Omental fat pad (tissue), 4 donors: ENCODE measurements at places on chromosomes 7 and 10.

DNA sequence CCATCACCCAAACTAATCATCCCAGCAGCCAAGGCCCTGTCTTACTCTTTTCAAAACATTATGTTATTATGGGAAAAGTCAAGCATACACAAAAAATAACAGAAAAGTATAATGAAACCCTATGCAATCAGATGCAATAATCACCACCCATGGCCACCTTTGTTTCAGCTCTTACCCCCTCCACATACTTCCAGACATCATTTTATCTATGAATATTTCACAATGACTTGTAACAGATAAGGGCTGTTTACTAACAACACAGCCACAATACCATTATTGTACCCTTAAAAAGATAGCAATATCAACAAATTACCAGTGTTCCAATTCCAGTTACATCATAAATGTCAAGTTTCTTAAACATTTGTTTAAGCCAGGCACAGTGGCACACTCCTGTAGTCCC is 35.2 kb downstream of the AIFM2 start:
- DNase-seq = no peak

DNA sequence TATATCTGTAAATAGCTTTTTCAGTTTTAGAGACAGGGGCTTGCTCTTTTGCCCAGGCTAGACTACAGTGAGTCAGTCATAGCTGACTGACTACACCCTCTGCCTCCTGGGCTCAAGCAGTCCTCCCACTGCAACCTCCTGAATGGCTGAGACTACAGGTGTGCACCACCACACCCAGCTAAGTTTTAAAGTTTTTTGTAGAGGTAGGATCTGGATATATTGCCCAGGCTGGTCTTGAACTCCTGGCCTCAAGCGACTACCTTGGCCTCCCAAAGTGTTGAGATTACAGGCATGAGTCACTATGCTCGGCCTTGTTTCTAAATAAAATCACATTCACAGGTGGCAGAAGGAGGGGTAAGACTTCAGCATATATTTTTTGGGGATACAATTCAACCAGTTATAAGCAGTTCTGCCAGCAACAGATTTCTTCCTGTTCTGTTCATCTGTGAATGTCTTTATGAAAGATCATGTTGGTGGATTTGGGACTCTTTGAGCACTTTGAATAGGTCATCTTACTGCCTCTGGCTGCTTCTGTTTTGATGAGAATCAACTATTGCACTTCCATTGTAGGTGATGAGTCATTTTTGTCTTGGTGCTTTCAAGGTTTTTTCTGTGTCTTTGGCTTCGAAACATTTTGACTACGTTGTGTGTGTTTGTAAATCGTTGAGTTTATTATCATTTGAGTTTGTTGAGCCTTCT is 15.7 kb downstream of the RBM33 start:
- DNase-seq = no peak

DNA sequence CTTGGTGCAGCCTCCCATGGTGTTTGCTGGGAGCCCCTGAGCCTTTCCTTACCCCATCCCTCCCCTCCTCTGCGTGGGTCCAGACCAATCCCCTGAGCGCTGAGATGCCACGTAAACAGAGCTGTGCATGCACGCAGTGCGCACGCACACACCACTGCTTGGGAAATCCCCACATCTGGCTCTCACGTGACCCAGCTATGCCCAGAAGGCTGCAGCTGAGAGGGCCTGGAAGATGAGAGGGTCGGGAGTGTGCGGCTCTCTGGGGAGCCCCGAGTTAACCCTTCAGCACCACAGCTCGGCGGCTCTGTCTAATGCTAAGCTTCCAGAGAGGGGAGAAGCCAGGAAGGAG is 177.2 kb downstream of the SH3PXD2A start:
- DNase-seq = peak; percentile 84

GRCh38 chr10:129030996-129031843 is 435.8 kb upstream of the MGMT start:
- no peak for DNase-seq

GRCh38 chr10:35821339-35821911 is 179.3 kb upstream of the FZD8 start:
- no peak for DNase-seq

DNA sequence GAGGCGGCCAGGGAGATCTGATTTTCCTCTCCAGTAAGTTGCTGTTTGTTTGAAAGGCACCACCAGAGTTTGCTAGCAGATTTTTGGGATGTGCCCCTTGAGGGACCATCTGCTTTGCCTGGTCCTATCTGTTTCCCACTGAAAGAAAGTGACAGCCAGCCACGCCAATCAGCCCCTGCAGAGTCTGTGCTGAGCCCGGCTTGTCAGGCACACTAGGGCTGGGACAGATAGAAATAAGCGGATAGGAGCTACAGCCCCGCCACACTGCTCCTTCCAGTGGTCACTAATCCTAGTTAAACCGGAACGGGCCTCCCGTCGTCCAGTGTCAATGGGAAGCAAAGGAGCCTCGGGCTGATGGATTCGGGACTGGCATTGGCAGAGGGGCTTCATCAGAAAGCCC is 161.9 kb upstream of the PRR15 start:
- DNase-seq = no peak

DNA sequence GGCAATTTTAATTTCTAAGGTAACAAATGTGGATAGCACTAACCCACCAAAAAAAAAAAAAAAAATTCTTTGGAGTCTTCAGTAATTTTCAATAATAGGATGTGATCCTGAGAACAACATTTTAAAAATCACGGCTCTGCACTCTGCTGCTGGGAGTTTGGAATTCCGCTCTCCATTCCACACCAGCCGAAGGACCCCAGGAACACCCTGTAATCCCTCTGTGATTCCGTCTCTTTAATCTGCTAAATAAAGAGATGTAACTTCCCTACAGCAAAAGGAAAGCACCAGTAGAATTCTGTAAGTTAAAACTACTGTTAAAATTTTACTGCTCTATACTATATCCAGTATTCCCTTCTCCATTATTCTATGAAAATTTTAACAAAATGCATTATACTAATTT is 284.5 kb downstream of the PTPRN2 start:
- DNase-seq = no peak

DNA sequence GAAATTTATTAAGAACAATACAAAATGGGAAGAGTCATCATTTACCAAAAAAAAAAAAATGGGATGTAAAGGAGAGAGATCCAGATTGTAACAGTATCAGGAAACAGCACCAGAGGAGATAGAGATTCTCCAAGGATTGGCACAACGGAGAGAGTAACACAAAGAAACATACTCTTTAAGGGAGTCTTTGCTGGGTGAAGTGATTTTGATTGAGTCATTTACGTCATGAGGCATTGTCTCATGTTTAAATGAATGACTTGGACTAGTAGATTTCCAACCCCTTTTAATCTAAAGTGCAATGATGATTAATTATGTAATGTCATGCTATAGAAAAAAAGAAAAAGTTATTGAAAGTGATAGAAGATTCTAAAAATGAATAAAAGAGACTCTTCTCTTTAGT is 68.8 kb downstream of the ITGB8 start:
- no peak for DNase-seq

DNA sequence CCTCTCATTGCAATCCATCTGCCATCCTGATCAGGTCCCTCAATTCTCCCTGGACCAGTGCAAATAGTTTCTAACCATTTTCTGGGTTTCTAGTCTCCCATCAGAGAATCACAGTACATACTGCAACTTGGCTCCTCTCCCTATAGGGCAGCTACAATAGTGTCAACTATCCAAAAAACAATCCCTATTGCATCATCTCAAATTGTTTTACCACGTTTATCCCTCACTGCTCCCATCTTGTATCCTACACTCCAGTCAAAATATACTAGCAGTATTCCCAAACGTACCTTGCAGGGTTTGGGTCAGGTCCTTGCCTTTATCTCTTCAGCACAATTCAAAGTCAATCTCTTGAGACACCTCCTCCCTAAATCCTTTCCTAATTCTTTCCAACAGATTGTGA is 23.6 kb downstream of the ASB15 start:
- DNase-seq = no peak

DNA sequence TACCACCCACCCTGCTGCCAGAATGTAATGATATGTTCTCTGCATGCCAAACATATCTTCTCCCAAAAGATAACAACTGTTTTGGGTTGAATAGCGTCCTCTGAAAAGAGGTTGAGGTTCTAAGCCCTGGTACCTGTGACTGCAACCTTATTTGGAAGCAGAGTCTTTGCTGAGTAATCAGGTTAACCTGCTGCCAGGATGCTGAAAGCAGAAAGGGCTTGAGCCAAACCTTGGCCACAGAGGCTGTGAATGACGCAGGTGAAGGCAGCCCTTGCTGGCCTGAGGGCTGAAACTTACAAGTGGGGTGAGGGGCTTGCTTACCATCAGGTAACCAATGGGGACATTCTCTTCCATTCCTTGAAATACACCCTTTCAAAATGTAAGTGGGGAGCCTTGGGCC is 151.8 kb upstream of the RHEB start:
- DNase-seq = no peak

- DNase-seq = no peak
These were observed 3.6 kb downstream of the GPR158 start for GRCh38 chr10:25178411-25178810.

DNA sequence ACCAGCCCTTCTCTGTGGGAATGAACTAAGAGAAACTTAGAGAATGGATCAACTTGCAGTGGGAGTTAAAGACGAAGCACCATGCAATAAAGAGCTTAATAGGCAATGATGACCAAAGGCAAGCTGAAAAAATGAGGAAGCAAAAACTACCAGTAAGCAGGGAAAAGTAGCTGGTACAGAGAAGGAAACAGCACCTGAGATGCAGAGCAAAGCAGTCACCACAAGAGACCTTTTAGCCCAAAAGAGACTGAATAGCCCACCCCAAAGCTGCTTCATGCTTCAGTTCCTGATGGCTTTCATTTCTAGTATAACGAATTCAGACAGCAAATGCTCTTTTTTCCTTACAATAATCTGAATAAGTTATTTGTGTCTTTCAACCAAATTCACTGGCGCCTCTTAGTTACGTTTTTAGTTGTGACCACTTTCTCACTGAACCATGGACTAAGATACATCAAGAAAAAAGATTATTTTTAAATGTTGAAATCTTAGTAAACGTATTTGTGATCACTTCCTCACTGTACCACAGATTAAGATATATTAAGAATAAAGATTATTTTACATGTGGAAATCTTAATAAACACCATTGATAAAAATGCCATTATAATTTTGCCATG is 76.0 kb downstream of the USP6NL start:
- DNase-seq = no peak

- no peak for DNase-seq
These were observed 605 bp upstream of the NFKB2 start for GRCh38 chr10:102394801-102395399.

GRCh38 chr7:132218876-132219275 is 357.4 kb downstream of the PLXNA4 start:
- no peak for DNase-seq

DNA sequence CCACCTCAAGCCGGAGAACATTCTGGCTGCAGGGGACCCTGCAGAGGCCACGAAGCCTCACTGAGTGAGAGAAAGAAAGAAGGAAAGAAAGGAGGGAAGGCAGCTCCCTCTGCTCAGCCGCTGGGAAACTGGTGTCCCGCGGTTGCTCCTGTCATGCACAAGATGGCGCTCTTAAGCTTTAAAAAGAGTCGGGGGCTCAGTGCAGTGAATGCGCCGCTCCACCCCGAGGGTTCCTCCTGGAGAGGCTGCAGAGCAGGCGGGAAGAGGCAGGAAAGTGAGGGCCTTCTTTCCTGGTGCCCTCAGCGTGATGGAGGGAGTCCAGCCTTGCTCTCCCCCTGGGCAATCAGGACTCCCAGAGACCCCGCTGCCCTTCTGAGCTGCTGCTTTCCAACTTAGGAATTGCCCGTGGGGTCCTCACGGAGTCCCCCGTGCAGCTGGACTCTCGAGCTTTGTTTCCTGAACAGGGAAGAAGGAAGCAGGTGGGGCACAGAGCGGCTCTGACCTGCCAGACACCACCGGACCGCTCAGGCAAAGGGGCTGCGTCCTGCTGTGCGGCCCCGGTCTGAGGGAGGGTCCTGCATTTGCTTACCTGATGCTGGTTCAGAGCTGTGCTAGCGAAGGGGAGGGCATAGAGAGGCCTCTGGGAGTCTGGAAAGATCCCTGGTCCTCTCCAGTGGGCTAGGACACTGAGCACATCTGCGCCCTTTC is 141.9 kb upstream of the MKI67 start:
- DNase-seq = no peak

- no peak for DNase-seq
These were observed 4.9 kb downstream of the PKD2L1 start for GRCh38 chr10:100325158-100325557.

DNA sequence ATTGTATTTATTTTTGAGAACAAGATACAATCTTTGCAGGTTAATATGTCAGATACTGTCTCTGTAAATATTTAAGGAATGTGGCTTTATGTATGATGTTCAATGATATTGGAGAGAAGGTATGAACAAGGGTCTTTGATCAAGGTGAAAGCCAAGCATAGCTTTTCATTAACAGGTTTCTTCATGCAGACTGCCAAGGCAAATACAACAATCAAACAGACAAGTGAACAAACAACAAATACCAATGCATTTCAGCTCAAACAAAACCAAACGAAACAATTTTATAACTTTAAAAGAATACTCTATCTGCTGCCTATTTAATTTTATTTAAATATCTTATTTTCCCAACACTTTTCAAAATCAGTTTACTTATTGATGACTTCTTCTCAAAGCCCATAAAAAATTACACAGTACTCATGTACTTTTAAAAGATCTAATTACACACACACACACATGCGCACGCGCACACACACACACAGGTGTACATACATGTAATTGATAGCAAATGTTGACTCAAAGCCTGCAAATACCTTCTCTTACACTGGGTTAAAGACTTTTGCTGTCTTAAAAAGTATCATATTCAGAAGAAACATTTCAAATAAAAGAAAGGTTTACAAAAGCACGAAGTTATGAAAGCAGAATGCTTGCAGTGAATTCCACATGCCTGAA is 201.1 kb upstream of the CCDC6 start:
- DNase-seq = no peak

DNA sequence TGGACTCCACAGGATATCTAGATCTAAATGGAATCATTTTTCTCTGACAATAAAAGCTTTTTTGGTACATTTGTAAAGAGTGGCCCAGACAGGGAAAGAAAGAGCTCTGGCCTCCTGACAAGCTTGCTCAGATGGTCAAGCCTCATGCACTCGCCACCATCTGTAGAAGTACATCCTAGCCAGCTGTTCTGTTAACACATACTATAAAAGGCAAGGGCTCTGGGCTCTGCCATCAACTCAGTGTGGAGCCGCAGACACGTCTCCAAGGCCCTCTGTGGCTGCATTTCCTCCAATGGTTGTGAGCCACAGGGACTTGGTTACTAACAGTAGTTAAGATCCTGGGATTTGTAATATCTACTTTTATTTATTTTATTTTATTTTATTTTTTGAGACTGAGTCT is 70.8 kb upstream of the KDM7A start:
- no peak for DNase-seq

DNA sequence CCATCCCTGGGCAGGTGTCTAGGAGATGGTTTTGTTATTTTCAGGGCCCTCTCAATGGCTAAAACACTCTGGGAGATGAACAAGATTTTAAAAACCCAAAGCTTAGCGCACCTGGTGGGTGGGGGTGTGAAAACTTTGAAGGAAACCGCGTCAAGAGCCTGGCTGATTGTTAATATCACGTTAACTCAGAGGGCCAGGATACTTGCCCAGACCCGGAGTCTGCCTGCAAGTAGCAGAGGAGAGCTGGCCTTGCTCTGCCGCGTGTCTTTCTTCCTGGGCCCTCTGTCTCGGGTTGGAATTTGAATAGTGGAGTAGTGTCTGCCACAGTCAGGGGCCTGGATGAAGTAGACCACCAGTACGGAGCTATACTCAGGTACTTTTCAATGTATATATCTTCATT is 1.1 kb downstream of the MGMT start:
- DNase-seq = no peak
